ENCODE measurements at places on chromosomes 5 and 9.

- DNase-seq: no peak
Observed at GRCh38 chr5:142360607-142361120, 35.8 kb upstream of the SPRY4 start.

- DNase-seq: no peak
Observed at GRCh38 chr5:152547202-152547601, 142.1 kb upstream of the NMUR2 start.

DNA sequence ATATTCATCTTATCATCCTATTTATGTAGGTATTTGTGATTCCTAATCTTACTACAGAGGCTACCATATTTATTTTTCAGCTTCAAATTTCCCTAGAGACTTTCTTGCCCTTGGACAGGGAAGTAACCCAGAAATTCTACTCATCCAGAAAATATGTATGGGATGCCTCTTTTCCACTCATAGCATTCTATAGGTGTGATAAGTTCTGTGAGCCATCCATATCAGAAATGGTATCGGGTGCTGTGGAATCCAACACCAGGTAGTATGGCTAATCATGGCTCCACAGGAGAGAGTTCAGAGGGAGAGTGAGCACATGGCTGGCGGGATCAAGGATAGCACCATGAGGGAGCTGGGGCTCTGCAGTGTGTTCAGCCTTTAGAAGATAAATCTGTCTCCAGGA is 349.3 kb upstream of the ACTBL2 start:
- DNase-seq: no peak

- no peak for DNase-seq
Observed at GRCh38 chr5:59789197-59789596, 104.3 kb downstream of the PDE4D start.

- DNase-seq: no peak
Observed at GRCh38 chr9:17613758-17614157, 34.9 kb downstream of the SH3GL2 start.

DNA sequence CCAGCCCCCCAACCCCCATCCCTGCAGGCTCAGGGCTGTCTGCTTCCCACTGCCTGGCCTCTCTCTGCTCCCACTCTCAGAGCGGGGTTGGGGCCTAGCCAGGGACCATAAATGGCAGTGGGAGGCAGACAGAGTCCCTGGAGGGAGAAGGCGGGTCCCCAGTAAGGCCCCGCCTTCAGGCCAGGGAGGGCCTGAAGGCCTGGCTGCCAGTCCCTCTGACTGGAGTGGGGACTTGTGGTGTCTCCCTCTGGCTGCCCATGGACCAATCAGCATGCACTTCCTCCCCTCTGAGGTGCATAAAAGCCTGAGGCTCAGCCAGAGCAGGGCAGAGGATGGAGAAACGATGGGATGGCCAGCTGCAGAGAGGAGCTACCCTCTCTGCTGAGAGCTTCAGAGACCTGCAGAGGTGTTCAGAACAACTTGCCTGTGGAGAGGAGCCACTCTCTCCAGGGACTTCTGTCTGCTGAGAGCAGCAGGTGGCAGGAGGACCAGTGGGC is 2.7 kb upstream of the BTNL9 start:
- no peak for DNase-seq

- DNase-seq: no peak
Observed at GRCh38 chr9:134712926-134713325, 71.3 kb downstream of the COL5A1 start.

DNA sequence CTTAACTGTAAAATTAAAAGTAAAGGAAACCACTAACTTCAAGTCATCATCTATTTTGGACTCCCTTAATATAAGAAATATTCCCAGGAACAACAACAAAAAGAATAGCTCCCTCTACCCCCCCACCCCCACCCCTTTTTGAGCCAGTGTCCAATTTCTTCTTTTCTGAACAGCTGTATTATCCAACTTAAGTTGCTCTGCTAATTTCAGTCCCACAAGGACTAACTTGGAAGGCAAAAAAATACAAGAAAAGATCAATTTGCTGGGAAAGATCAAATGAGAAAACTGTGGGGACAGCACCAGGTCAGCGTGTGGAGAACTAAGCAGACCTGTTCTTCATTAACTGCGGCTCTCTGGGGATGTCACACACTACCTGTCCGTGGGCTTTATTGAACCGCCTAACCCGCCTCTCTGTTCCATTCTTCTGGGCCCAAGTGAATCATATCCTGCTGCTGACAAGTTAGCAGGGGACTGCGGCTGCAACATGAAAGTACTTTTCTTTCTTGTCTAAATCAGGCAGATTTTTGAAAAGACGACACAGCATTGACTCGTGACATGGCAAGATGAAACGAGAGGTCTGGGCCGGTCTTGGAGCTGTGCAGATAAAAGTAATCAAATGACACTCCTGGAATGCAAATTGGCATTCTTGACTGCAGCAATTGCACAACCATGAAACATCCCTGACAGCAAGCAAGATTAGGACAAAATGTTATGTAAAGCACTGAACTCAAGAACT is 2.7 kb downstream of the BNC2 start:
- DNase-seq: peak; percentile 34

DNA sequence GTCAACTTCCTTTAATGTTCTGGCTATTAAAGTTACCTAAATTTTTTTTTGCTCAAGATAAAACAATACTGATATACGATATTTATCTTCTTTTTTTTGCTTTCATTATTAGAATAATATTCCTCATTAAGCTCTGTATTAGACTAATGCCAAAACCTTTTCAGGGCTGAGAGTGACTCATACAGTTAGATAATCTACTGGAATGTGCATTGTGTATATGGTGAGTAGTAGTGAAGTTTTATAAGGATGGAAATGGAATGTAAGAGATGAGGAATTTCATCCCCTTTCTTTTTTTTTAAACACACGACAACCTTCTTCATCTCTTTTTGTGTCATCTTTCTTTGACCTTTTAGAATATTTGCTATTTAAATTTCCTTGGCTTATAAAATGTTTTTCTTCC is 268.6 kb downstream of the ISL1 start:
- peak; percentile 12 for DNase-seq

GRCh38 chr5:13976867-13977830 is 32.7 kb upstream of the DNAH5 start:
- peak; percentile 27 for DNase-seq

GRCh38 chr9:123349691-123350480 is 6.1 kb upstream of the CRB2 start:
- DNase-seq: peak; percentile 63

- no peak for DNase-seq
Observed at GRCh38 chr9:89453452-89453851, 44.5 kb downstream of the SEMA4D start.

DNA sequence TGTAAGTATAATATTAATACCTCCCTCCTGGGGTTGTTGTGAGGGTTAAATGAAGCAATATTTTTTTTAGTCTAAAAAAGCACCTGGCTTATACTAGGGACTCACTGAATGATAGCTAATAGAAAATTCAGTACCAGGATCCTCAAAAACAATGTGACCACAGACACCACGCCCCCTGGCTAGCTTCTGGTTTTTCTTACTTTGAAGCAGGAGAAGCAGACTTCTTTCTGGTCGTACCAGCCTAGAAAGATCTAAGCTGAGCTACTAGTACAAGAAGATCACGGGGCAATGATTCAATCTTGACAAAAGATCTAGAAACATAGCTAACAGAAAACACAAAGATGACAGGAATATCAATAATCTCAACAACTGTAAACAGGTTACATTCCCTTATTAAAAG is 218.5 kb upstream of the SLC30A5 start:
- no peak for DNase-seq

DNA sequence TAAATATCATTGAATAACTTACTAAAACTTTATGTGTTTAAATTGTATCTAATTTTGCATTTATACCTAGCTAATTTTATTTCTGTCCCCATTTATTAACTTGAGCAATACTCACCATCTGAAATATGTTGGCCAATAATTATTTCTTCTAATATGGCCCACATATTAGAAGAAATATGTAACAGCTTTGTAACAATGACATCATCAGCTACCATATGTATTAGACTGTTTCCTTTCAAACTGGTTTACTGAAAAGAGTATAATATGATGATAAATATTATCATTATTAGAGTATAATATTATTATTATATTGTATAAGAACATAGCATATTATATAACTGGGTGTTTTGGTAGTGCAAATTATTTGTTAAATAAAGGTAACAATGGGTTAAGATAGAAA is 220.5 kb downstream of the FBXL7 start:
- no peak for DNase-seq

GRCh38 chr9:6887051-6887450 is 129.3 kb downstream of the KDM4C start:
- no peak for DNase-seq

DNA sequence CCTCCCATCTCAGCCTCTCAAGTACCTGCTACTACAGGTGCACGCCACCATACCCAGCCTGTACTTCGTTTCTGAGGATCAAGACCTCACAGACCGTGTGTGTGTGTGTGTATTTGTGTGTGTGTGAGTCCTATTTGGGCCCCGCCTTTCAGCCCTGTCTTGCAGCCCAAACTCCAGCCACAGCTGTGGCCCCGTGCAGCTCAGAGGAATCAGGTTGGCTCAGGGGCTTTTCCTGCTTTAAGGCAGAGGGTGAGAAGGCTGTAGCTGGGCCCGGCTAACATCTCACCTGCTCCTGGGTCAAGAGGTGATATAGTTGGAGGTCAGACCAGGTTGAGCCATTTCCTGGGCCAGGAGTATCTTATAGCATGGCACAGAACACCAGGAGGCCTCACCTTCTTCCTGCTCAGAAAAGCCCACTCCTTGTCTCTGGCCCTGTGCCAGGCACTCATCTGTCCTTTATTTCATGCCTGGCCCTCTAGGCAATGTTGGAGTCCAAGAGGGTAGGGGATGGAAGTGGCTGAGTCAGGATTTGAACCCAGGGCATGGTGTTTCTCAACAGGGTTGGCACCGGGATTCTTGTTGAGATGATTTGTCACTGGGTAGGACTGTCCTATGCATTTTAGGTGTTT is 1.6 kb upstream of the PHYKPL start:
- no peak for DNase-seq

DNA sequence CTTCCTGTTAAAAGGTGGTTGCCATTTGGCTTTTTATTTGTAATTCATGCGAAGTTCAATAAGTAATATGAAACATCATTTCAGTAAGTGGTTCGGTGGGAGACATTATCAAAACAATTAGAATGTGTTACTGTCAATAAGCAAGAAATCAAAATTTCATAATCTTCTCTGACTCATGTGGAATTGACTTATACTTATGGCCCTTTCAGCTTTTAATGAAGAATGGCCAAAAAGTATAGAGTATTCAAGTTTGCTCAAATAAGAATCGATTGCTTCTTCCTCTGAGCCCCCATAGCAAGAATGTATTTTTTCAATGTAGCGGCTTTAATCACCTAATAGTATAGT is 174.5 kb downstream of the AOPEP start:
- no peak for DNase-seq

DNA sequence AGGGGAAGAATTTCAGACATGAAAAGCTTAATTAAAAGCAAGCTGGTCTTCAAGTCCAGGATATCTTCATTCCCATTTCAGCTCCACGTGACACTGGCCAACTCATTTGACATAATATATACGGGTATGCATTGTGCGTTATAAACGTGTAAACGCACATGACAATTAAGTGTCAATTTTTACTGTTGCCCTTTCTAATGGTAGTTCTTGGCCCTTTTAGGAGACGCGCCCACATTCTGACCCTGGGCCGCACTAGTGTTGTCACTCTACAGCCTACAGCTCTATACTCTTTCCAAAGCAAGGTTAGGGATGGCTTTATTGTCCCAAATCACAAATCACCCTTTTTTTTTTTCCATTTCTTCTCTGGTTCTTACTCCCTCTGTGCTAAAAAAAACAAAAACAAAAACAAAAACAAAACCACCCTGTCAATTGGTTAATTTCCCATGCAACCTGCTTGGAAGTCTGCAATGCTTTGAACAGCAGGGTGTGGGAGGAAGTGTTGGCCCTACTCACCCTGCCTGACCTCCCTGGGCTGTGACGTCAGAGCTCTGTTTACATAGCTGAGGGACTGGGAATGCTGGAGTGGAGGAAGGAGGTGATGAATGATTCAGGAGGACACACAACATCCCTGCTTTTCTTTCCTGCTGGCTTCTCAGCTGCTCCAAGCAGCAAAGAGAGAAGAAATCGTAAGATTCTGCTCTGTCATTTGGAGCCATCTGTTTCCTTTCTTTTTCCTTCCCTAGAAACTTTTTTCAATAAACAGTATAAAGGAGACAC is 19.3 kb downstream of the RFK start:
- DNase-seq: peak; percentile 66

DNA sequence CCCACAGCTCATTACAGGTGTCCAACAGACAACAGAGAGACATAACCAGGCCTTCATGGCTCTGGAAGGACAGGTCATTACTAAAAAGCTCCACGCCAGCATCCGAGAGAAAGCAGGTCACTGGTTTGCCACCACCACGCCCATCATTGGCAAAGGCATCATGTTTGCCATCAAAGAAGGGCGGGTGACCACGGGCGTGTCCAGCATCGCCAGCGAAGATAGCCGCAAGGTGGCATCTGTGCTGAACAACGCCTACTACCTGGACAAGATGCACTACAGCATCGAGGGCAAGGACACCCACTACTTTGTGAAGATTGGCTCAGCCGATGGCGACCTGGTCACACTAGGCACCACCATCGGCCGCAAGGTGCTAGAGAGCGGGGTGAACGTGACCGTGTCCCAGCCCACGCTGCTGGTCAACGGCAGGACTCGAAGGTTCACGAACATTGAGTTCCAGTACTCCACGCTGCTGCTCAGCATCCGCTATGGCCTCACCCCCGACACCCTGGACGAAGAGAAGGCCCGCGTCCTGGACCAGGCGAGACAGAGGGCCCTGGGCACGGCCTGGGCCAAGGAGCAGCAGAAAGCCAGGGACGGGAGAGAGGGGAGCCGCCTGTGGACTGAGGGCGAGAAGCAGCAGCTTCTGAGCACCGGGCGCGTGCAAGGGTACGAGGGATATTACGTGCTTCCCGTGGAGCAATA is 29.3 kb upstream of the WWC1 start:
- no peak for DNase-seq

DNA sequence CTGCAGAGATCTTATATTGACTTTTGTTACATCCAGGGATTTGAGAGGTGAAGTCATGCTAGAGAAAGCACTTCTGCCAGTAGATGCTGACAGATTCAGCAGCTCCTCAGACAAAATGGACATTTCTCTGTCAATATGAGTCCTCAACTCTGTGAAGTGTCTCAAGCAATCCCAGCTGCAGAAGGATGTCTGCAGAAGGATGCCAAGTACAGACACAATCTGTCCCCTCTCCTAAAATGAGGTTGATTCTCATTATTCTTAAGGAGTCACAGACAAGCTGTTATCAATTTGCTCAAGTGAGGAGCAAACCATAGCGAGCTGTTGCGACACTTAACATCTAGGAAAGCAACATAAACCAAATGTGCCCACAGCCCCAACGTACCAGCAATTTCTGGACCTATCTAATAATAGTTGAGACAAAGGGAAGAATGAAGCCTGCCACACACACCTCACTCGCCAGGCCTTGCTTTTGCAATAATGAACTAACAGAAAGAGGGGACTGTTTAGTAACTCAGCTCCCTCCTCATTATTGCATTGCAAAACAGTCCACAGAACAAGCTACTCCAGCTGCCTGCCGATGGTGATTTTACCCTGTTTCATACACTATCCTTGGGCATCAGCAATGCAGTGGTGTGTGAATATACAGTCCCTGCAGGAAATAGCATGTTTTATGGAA is 364.2 kb upstream of the PDE4D start:
- DNase-seq: no peak

Data from kidney capillary endothelial cell (primary cell).